ENCODE measurements at places on chromosomes 1 and 21.

DNA sequence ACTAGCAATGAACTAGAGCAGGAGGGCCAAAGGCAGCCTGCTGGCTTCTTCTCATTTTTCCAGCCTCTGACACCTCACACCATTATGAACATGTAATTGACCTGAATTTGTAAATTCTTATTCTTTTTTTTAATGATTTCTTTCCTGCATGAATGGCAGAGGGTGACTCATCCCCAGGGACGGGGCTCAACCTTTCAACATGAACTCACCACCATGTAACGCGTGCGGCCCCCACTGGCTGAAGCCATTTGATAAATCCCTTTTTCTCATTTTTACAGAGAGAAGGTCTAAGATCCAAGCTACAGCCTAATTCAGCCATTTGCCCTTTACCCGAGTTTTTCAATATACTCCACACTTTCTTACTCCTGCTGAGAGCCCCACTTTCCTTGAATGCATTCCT lies 9.3 kb upstream of the ETS2 start:
- DNase-seq: no peak

DNA sequence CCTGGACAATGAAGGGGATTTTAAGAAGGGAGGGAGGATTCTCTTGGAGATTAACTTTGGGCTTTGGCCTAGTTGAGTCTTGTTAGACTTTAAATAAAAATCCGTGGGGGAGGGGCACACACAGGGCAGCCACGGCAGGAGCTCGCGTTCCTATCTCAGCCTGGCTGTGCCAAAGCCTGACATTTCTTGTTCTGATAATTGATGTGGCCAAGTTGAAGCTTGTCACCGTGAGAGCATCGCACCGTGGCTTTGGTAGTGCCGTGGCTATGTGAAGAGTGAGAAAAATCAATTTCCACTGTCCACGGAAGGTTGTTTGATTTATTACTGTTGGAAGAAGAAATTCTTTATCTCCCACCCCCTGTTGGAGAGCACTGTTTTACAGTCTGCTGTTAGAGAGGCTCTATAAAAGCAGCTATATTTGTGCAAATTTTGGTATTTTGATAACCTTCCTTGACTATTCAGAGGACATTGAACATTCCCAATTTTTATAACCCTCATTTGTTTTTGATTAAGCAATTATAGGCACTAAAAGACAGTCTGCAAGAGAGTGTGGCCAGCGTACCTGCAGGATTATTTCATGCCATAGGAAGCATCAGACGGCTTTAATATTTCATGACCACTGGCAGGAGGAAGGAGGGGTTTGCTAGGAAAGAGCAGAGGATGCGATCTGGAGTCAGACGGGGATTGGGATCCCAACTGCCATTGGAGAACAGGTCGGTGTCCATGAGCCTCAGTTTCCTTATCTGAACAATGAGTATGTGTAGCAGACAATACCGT lies 160.7 kb downstream of the KAZN start:
- DNase-seq: no peak

GRCh38 chr1:65525266-65526048 lies 105.0 kb downstream of the LEPR start:
- DNase-seq: peak; percentile 74

GRCh38 chr1:28862571-28863403 lies 50.8 kb downstream of the OPRD1 start:
- DNase-seq: no peak

GRCh38 chr1:156663178-156663577 lies 14.0 kb downstream of the NES start:
- DNase-seq: no peak

DNA sequence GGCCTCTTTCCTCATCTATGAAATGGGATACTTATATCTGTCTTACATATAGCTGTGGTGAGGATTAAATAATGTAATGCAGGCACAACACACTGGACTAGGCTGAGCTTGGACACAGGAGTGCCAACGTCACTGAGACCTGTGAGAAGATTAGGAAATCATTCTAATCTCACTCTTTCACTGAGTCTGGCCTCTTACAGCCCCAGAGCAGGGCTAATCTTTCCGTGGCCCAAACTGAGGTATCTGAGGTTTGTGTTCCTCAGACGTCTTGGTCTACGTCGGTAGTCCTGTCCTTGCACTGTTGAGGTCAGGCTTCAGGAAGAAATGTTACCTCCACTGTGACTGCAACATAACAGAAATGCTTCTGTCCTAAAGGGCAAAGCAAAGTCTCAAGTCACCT lies 22.6 kb upstream of the A3GALT2 start:
- no peak for DNase-seq

DNA sequence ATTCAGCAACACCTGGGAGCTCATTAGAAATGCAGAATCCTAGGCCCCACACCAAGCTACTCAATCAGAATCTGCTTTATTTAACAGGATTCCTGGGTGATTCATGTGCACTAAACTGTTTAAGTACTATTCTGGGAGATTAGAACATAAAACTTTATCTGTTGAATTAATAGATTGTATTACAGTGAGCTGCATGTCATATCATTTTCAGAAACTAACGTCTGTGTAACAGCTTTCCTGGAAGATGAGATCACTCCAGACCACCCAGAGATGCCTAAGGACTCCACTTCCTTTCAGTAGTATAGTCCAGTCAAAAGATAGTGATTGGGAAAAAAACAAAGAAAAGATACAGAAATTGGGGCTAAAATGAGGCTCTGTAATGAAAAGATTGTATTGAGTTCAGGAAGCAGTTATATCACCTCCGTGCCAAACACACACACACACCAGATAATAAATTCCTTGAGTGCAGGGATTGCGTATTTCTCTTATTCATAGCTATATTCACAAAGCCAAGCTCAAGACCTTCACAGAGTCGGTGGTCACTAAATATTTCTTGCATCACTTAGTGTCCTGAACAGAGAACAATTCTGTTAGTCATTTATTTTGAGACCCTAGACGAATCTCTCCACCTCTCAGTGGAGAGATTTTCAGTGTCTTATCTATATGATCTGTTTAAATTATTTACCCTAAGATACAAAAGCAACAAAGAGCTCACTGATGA lies 178.2 kb downstream of the DSCAM start:
- no peak for DNase-seq

- no peak for DNase-seq
Measured at GRCh38 chr1:38231941-38232340, 185.3 kb upstream of the POU3F1 start.

- no peak for DNase-seq
Measured at GRCh38 chr1:93076268-93076667, 2.8 kb upstream of the MTF2 start.

- DNase-seq: no peak
Measured at GRCh38 chr1:154798645-154799044, 71.4 kb downstream of the KCNN3 start.

DNA sequence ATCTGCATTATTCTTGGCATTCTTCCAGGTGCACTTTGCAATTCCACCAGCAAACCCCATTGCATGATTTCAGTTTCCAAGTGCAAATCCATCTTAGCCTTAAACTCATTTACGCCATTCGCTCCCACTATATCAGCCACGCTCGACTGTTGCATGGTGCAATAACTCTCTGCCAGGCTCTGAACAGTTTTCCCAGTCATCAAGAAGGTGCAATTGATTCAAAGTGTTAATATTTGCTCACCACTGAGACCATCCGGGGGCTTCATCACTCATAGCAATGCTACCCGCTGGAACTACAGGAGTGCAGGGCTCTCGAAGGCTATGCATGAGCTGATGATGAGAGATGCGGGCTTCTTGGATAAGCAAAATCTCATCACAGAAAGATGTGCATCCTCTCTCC lies 488.2 kb downstream of the OMA1 start:
- DNase-seq: no peak

- no peak for DNase-seq
Measured at GRCh38 chr1:19385869-19386591, 73.9 kb downstream of the SLC66A1 start.

- no peak for DNase-seq
Measured at GRCh38 chr1:93463960-93464359, 16.0 kb downstream of the FNBP1L start.

DNA sequence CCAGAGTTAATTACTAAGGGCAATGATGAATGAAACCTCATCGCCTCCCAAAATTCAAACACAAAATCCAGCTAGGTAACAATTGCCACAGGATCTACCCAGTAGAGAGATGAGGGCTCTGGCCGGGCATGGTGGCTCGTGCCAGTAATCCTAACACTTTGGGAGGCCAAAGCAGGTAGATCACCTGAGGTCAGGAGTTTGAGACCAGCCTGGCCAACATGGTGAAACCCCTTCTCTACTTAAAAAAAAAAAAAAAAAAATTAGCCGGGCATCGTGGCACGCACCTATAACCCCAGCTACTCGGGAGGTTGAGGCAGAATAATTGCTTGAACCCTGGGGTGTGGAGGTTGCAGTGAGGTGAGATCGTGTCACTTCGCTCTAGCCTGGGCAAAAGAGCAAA lies 15.8 kb downstream of the CD2 start:
- no peak for DNase-seq

DNA sequence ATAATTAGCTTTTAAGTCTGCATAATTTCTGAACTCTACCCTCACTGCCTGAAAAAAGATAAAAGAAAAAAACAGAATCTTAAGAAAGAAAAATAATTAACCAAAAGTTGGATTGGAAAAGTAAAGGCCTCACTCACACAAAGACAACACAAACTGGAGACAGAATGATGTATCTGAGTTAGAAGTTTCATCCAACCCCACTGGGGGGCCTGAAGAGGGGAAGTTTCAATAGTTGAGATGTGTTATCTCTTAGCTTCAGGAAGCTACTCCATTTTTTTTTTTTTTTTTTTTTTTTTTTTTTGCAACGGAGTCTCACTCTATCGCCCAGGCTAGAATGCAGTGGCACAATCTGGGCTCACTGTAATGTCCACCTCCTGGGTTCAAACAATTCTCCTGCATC lies 19.9 kb downstream of the SYDE2 start:
- no peak for DNase-seq

DNA sequence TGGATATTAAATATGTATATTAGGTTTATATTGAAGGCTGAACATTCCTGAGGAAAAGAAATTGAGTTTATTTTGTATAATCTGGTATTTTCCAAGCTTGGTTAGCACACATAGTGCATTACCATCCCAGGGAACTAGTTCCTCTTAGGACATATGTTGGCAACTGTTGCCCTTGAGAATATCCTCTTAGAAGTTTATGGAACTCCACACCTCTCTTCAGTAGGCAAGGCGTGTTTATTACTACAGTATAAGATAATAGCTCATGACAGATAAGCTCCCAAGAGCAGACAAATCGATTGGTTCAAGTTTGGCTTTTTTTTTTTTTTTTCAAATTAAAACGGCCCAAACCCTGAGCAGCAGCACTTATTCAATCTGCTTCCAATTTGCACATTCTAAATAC lies 59.8 kb upstream of the SIPA1L2 start:
- no peak for DNase-seq

DNA sequence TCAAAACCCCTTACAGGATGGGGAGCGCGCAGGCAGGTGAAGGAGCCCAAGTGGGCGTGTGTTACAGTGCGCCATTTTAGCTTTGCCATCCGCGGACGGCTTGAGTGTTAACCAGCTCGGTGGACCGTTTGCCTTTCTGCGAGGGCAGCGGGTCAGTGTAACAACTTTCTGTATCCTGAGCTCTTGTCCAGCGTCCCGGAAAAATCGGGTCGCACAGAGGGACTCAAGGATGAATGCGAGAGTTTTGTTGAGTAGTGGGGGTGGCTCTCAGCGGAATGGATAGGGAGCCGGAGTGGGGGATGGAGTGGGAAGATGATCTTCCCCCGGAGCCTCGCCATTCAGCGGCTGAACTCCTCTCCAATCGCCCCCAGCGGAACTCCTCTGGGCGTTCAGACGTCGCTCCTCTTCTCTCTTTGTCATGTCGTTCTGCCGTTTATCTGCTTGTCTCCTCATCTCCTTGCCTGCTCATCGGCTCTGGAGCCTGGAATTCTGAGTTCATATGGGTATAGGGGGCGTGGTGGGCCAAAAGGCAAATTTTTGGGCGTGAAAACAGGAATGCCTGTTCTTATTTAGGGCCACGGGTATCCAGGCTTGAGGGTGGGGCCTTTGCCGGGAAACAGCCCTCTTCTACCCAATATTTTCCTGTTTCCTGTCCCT lies 295.4 kb downstream of the CTH start:
- DNase-seq: no peak

- no peak for DNase-seq
Measured at GRCh38 chr1:107486349-107486748, 345.5 kb downstream of the NTNG1 start.

- no peak for DNase-seq
Measured at GRCh38 chr1:113247782-113248181, 142.5 kb upstream of the MAGI3 start.

GRCh38 chr1:201937624-201938213 lies 8.6 kb downstream of the LMOD1 start:
- DNase-seq: no peak

GRCh38 chr1:151165281-151165737 lies 393 bp downstream of the LYSMD1 start:
- DNase-seq: peak; percentile 84

DNA sequence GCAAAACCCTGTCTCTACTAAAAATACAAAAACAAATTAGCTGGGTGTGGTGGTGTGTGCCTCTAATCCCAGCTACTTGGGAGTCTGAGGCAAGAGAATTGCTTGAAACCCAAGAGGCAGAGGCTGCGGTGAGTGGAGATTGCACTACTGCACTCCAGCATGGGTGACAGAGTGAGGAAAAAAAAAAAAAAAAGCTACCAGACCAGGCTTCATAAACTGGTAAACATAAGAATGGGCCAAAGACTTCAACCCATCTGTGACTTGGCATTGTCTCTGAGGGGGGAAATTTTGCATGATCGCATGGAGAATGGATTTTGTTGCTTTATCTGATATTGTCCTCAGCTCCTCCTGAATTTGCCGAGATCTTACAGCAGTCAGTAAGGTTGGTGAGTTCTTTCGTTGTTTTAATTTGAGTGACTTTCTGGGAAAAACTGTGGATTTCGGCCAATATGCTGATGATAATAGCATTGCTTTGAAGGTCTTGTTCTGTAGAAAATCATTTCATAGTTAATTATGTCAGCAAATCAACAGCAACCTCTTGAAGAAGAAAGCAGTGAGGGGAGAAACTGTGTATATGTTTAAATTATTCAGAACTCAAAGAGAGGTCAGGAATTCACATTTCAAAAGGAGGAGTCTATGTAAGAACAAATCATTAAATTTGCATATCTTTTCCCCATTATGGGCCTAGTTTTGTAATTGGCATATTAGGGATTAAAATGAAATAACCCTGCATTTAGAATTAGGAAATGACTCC lies 13.1 kb downstream of the FGGY start:
- no peak for DNase-seq

DNA sequence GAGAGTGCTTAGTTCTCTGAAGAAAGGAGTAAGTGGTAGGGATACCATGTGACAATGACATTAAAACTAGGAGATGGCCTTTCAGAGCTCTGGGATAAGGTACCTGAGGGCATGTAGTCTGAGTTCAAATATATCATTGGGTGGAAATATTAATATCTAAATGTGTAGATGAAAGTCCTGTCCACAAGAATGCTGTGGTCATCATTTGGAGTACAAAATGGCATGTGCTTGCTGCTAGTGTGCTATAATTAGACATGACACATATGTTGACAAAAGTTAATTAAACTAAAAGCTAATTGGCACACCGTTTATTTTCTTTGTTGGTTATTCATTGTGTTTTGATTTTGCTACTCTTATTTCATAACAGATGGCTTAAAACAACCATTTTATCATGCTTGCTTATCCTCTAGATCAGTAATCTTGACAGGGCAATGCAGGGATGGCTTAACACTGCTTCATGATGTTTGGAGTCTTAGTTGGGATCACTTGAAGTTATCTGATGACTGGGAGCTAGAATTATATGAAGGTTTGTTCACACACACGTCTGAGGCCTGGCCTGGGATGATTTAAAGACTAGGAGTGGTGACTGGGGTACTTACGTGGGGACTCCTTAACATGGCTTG lies 31.0 kb downstream of the CC2D1B start:
- no peak for DNase-seq
